Stimulated activated naive CD4-positive, alpha-beta T cell (primary cell): ENCODE measurements at places on chromosomes 2 and 18.

- DNase-seq, result no peak
Measured at GRCh38 chr18:59308248-59308937, 10.1 kb downstream of the CPLX4 start.

DNA sequence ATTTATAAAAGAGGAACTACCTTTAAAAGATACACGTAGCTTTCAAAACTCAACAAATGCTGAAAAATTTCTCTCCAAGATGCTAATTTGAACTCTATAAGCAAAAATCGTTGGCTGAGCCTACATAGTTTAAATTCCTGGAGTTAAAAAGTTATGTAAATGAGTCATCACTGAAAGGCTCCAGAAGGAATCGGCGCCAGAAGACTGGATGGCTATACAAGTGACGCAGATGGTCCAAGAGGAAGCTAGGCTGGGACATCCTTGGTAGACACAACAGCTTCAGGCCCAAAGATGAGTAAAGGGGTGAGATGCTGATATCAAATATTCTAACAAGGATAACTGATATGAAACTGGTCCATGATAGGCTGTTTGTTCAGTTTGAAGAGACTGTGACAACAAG lies 22.8 kb upstream of the DNAH6 start:
- no peak for DNase-seq

DNA sequence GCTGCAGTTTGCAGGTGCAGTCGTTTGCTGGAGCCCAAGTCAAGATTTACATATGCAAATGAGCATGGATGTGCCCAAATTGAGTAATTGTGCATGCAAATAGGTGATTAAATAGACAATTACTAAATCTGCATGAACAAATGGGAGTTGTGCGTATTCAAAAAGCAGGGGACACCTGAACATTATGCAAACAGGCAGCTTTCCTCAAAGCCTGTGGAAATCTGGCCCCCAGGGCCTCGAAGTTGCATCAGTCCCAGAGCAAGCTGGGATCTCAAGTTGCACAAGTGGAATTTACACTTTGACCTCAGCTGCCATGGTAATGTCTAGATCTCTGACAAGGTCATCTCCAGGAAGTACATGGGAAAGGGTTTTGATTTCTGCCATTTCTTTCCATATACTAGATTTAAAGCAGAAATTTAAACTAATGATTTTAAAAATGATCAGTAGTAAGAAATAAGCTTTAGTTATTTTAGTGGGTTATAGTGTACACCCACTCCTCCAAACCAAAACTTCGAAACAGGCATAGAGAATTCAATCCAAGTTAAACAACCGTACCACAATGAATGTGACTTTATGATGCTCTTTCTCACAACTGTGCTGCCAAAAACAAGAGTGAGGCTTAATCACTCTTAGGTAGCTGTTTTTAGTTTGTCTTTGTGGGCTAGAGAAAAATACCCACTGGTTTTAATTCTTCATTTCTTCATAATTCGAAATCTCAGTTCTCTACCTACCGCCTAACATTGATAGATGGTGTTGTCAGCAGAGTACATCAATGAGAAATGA lies 110.7 kb downstream of the RND3 start:
- no peak for DNase-seq

DNA sequence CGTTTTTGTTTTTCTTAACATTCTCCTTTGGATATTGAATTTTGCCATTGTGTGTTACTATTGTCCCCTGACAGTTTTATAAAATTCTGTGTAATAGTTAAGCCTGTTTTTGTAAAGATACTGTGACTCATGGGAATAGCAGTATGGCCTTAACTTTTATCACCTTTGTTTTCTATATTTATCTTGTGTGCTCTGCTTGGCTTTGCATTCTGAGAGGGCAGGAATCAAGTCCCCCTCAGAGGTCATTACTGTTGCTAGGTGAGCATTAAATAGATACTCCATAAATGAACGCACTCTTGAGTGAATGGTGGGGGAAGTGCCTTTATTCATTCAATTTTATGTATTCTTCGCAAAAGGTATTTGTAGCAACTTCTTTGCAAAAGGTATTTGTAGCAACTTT lies 160.0 kb downstream of the PHLPP1 start:
- no peak for DNase-seq

GRCh38 chr2:10658914-10659257 lies 30.9 kb downstream of the NOL10 start:
- no peak for DNase-seq

GRCh38 chr2:216752855-216753505 lies 57.6 kb upstream of the IGFBP5 start:
- DNase-seq, result no peak

GRCh38 chr2:37738266-37738885 lies 66.9 kb upstream of the CDC42EP3 start:
- no peak for DNase-seq

GRCh38 chr2:209687323-209687969 lies 84.2 kb upstream of the UNC80 start:
- no peak for DNase-seq

DNA sequence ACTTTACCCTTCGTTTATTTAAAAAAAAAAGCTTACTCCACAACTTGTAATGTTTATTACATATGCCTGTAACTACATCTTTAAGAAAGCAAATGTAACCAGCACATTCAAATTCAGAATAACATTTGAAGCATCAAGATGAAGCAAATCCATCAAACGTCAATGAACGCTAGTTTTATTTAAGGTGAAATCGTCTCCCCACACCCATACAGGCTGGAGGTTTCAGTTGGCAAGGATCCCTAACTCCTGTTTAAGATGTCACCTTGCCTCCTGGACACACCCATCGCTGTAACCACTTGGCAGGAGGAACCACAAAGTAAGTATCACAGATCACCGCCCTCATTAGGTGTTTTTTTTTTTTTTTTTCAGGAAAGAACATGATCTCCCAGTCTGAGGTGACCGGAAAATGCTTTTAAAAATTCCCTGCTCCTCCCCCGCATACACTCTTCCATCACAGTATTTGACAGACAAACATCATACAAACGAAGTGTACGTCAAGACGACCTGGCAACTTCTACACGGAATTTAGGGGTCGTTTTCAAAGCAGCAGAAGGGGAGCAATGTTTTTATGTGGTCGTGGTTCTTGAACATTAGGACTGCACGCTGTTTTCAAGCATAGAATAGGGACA lies 19.7 kb upstream of the STPG4 start:
- peak; percentile 19 for DNase-seq

- no peak for DNase-seq
Measured at GRCh38 chr2:14690926-14691325, 58.4 kb downstream of the LRATD1 start.

GRCh38 chr2:14324308-14324707 lies 308.2 kb upstream of the LRATD1 start:
- DNase-seq, result no peak

- peak; percentile 64 for DNase-seq
Measured at GRCh38 chr2:109128616-109129355, at the start of gene SH3RF3. Gene SH3RF3 (plus strand): TSS chr2:109129205.

- no peak for DNase-seq
Measured at GRCh38 chr2:44680983-44681531, 260.4 kb upstream of the SIX3 start.

DNA sequence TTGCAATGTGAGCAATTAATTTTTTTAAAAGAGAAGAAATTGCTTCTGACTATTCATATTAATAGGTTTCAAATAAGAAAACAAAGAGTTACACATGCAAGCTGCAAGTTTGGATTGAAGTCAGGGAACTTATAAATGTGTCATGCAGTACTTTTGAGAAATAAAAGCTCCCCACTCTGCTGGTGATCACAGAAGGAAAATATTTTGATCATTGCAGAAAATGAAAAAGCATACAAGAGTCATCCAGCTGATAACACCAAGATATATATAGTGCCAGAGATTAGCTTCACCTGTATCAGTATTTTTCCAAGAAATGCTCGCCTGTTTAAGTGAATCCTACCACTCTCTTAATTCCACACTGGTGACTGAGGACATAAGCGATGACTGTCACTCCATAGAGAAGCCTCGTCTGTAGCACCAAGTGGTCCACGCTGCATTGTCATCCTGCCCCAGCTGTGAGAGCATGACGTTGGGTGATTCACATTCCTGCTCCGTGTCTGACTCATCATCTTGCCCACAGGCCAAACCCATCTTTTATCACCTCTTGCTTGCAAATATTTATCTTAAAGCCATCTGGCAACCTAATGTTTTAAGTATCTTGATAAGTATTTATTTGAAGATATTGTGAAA lies 178.0 kb downstream of the ASXL3 start:
- no peak for DNase-seq

GRCh38 chr2:109349503-109350465 lies 220.8 kb downstream of the SH3RF3 start:
- no peak for DNase-seq

GRCh38 chr2:44207102-44207501 lies 38.4 kb downstream of the PPM1B start:
- DNase-seq, result no peak

GRCh38 chr2:101803945-101804696 lies 106.6 kb downstream of the MAP4K4 start:
- no peak for DNase-seq

GRCh38 chr2:3628800-3629199 lies 29.2 kb upstream of the ALLC start:
- no peak for DNase-seq

- DNase-seq, result no peak
Measured at GRCh38 chr18:33576999-33577646, 896 bp upstream of the ASXL3 start.

GRCh38 chr2:72745679-72746368 lies 80.0 kb downstream of the EXOC6B start:
- peak; percentile 13 for DNase-seq

GRCh38 chr2:44934983-44935728 lies 6.3 kb upstream of the SIX3 start:
- DNase-seq, result no peak

DNA sequence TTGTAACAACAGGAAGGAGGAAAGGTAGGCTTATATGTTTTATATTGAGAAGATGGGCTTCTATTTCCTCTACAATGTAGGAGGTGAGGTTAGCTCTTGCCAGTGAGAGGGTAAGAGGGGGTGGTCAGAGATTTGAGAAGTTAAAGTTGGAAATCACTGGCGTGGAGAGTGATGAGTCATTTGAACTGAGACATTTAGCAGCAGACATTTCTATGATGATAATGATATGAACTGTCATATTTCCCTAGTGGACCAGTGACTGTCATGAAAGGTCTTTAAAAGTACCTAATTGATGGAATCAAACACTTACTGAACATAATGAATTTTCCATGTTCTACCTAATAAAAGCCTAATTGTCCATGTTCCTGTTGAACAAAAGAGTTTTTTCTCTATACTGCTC lies 126.1 kb downstream of the FAM161A start:
- no peak for DNase-seq

DNA sequence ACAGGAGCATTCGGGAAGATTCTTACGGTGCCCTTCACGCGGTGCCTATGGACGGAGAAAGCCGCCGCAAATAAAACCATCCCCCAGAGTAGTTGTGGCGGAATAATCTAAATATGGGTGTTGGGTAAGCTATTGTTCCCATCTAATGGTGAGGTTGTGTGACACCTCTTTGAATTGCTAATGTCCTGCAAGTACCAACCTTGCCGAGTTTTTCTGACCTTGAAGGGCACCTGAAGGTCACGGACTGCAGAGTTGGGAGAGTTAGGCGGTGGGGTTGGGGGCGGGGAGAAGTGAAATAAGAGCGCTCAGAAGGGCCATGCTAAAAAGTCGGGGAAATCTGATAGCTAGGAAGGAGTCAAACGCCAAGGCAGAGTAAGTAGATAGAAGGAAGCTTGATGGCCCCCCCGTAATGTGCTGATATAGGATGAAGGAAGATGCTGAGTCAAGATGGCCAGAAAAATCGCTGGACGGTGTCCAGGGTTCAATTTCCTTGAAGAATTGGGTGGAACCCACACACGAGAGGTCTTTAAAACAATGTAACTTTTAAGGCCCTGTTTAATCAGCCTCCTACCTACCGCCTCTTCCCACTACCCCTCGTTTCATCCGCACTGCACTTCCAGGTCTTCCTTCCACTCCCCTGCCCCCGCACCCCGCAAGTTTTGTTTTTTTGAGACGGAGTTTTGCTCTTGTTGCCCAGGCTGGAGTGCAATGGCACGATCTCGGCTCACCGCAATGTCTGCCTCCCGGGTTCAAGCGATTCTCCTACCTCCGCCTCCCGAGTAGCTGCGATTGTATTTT lies 600 bp downstream of the KATNAL2 start:
- no peak for DNase-seq

DNA sequence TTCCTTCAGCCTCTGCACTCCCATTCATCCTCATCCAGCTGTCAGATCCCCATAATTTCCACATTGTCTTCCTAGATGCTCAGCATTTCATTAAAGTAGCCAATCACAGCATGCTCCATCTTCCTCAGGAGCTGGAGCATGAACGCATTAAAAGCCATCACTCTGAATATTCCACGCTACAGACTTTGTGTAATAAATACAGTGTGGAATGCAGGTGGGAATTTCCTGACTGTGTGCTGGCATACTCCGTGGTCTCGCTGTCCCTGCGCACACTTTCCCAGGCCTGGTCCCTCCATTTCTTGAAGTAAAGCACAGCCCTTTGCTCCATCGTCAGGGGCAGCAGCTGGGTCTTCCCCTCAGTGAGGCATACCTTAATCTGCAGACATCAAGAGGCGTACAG lies 123.7 kb upstream of the NCK2 start:
- no peak for DNase-seq

- DNase-seq, result no peak
Measured at GRCh38 chr2:105324101-105324500, 5.4 kb downstream of the TGFBRAP1 start.

GRCh38 chr18:32472841-32473240 lies 2.2 kb upstream of the GAREM1 start:
- no peak for DNase-seq

- no peak for DNase-seq
Measured at GRCh38 chr2:205878999-205879762, 196.9 kb downstream of the NRP2 start.

DNA sequence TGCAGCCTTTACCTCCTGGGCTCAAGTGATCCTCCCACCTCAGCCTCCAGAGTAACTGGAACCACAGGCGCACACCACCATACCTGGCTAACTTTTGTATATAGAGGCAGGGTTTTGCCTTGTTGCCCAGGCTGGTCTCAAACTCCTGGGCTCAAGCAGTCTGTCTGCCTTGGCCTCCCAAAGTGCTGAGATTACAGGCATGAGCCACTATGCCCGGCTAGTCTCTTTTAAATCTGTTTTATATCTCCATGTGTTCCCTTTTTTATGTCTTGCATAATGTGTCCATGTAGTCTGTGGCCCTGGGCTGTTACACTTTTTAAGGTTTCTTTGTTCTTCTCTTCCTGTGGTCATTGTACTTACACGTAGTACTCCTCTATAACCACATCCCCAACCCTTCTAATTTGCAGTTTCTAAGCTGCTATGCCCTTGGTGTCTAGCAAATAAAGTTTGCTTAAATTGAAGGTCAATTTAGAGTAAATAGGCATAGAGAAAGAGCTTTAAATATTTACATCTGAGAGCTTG lies 168.2 kb downstream of the MCFD2 start:
- no peak for DNase-seq

GRCh38 chr2:16908656-16909055 lies 243.0 kb upstream of the CYRIA start:
- no peak for DNase-seq

GRCh38 chr2:231212329-231212845 lies 14.0 kb downstream of the ARMC9 start:
- no peak for DNase-seq

DNA sequence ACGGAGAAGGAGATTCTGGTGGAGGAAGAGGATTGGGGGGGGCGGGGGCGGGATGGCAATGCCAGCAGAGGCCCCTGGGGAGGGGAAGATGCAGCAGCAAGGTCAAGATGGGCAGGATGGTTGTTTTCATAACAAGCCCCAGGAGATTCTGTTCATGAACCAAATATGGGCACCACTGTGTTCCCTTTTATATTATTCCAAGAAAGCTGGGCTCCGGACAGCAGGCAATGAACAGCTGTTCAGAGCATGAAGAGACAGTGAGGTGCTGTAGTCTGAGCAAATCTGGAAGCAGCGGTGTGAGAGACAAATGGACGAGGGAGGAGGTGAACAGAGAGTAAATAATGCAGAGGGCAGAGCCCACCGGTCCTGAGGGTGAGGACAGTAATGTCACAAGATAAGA lies 20.0 kb downstream of the UXS1 start:
- DNase-seq, result no peak
